ENCODE measurements at places on chromosomes 6 and 20.
A peak's percentile ranks its signal among the peaks of the same experiment; 100 is the strongest.

- no peak for DNase-seq
Measured at GRCh38 chr20:43383026-43383795, 74.5 kb upstream of the SRSF6 start.

GRCh38 chr6:53956068-53956711 lies 155.1 kb upstream of the MLIP start:
- DNase-seq = peak; percentile 32

DNA sequence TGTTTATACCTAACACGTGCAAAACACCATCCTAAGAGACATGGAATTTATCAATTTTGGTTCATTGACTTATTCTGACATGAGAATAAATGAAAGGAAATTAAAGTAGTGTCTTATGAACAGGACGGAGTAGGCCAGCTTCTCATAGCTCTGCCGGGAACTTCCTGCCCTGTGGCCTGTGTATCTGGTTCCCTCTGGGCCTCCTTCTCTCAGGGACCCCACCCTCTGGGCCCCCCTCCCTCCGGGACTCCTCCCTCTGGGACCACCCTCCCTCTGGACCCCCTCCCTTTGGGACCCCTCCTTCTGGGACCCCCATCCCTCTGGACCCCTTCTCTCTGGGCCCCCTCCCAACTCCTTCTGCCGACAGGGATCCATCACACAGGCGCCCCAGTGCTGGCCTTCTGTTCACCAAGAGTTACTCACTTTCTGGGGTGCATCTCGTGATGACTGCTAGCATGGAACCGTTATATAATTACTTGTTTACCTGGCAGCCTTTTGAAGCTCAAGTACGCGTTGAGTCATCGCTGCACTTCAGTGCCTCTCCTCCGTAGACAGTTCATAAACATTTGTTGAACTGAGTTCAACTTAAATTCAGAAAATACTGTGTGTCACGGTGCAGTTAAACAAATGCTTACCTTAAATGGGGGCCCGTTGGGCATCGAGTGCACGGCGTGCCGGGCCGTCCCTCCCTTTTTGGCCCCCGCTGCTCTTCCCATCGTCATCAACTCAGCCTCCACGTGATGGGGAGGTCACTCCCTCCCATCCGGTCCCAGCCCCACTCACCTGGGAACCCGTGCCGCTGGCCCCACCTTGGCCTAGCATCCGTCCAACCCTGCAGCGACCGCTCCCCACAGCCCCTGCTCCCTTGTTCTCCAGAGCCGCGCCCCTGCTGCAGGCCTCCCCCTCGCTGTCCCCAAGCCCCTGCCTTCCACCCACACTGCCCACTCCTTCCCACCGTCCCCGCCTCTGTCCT lies 8.1 kb downstream of the CCR6 start:
- no peak for DNase-seq

GRCh38 chr6:90066697-90067096 lies 172.4 kb downstream of the GJA10 start:
- DNase-seq = peak; percentile 55

GRCh38 chr6:1630212-1630770 lies 20.6 kb downstream of the FOXC1 start:
- no peak for DNase-seq

DNA sequence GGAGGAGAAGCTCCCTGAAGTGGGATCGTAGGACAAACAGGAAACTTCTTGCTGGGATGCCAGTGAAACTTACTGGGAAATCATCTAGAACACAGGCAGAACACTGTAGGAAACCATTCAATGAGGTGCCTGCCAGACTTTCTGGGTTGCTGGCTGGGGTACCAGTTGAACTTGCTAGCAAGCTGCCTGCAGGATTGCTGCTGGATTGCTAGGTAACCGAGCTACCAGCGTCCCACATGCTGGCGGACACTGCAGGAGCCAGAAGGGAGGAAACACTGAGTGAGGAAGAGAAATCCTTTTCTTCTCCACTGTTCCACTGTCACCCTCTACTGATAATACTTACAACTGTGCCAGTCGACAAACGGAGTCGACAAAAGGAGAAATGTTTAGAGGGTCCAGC lies 91.3 kb upstream of the SLC35B3 start:
- no peak for DNase-seq

GRCh38 chr6:15399641-15400470 lies 154.0 kb downstream of the JARID2 start:
- DNase-seq = no peak

GRCh38 chr6:149414009-149414408 lies 13.9 kb downstream of the SUMO4 start:
- no peak for DNase-seq

GRCh38 chr6:89406141-89406540 lies 5.9 kb downstream of the RRAGD start:
- DNase-seq = peak; percentile 18

- no peak for DNase-seq
Measured at GRCh38 chr6:126051791-126052190, 65.5 kb downstream of the TRMT11 start.

Measured in suppressor macrophage (primary cell).